ENCODE measurements at places on chromosomes 1 and 21.

DNA sequence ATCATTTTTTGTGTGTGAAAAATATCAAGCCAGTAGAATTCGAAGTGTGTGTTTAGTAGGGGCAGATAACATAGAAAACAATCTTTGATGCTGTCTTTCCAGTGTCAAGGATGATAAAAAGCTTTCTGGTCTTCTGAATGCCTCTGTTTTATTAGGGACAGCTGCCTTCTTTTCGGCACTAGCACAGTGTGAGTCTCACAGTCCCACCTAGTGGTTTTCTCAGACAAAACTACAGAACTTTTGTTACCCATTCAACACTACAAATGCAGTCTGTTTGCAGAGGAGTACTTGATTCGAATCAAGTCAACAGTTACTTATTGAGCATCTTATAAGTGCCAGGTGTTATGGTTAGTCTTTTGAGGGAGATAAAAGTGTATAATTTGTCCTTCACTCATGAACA lies 30.6 kb upstream of the MCOLN3 start:
- DNase-seq = no peak

DNA sequence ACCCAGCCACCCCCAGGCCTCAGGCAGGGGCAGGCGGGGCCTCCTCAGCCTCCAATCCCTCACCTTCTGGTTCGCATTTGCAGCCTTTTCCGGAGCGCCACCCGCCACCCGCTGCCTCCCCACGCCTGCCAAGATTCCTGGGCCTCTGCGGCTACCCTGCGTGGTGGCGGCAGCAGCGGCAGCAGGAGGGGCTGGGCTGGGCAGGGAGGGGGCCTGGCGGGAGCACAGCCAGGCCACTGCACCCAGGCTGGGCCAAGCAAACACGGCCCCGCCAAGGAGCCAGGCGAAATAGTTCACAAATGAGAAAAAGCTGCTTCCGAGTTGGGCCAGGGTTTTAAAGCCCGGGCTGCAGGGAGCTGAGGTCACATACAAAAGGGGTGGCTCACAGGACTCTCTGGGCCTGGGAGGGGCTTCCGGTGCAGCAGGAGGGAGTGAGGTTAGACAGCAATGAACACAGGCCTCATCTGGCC lies 9.8 kb downstream of the COL8A2 start:
- DNase-seq = no peak

- no peak for DNase-seq
Measured at GRCh38 chr21:44740742-44741141, 29.4 kb upstream of the TSPEAR start.

- no peak for DNase-seq
Measured at GRCh38 chr1:65423884-65424572, 3.6 kb downstream of the LEPR start.

- peak; percentile 9 for DNase-seq
Measured at GRCh38 chr1:21814241-21814918, 2.3 kb downstream of the LDLRAD2 start.

GRCh38 chr1:235854347-235854746 lies 12.4 kb downstream of the LYST start:
- no peak for DNase-seq

DNA sequence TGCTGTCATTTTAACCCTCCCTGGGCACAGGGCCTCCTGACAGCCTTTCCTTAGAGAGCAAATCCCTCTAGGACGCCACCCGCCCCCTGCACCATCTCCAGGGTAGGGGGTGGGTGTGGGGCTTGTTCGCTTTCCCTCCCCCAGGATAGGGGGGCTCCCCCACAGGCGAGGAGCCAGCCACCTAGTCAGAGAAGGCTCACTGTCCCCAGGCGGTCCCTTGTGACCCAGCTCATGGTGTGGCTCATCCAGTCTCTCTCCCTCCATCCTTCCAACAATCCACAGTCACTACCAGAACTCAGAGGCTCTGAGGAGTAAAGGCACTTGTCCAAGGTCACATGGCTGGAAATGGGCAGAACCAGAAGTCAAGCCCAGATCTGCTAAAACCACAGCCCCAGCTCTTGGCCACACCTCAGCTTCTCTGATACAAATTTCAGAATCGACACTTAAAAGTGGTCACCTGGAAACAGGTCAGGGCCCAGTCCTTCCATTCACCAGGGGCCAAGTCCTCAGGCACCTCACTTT lies 89.8 kb downstream of the MRPL37 start:
- no peak for DNase-seq
